ENCODE measurements at places on chromosomes 6 and 20.
A peak's percentile ranks its signal among the peaks of the same experiment; 100 is the strongest.

DNA sequence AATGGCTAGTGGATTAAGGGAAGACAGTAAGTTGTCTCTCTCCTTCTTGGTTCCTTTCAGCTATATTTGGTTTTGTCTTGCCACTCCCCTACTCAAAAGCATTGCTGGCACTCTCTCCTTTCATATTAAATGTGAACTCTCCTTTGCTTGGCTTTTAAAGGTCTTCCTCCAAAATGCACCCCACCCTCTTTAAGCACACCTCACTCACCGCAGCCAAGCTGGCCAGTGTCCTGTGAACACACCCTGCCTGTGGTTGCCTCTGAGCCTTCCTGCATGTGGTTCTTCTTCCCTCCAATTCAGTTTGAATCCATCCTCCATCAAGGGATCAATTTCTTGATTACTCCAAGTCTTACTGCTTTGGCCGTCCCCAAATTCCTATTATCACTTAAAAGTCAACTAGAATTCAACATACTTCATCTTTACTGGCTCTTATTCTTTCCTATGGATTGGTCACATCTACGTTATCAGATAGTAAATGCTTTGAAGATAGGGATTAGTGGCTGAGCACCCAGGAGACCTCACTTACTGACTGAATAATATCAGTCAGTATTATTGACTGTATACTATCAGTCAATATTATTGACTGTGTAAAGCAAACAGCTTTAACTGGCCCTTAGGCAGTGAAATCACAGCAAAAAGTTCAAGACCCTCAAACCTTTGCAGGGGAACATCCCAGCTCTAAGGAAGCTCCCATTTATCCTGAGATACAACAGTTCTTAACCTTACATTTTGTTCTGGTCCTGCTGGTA is 41.6 kb upstream of the SPDEF start:
- no peak for DNase-seq

GRCh38 chr6:53119772-53120409 is 28.8 kb downstream of the GCM1 start:
- no peak for DNase-seq

- no peak for DNase-seq
Measured at GRCh38 chr20:46213946-46214823, 94.1 kb downstream of the CDH22 start.

GRCh38 chr20:51966296-51966971 is 164.1 kb upstream of the SALL4 start:
- DNase-seq = peak; percentile 70

- no peak for DNase-seq
Measured at GRCh38 chr20:25072226-25072811, 9.6 kb downstream of the VSX1 start.

DNA sequence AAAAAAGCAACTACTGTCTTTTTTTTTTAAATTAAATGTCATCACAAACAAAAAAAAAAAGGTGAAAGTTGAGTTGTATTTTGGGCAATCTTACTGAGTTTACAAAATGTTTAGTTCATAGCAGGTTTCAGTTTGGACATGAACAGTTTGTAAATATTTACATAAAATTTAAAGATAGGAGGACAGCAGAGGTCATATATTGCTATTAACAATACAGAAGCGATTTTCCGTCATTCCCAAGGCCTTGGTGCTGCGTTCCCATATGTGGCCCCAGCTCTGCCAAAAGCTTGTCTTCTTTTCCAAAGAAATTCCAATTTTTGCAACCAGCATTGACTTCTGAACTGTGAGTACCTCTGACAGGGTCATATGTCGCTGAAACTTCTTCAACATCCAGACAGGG is 5.1 kb downstream of the BACH2 start:
- no peak for DNase-seq
